ENCODE measurements at places on chromosomes 16 and 17.

- DNase-seq: no peak
Observed at GRCh38 chr16:79843631-79844043, 243.1 kb upstream of the MAF start.

DNA sequence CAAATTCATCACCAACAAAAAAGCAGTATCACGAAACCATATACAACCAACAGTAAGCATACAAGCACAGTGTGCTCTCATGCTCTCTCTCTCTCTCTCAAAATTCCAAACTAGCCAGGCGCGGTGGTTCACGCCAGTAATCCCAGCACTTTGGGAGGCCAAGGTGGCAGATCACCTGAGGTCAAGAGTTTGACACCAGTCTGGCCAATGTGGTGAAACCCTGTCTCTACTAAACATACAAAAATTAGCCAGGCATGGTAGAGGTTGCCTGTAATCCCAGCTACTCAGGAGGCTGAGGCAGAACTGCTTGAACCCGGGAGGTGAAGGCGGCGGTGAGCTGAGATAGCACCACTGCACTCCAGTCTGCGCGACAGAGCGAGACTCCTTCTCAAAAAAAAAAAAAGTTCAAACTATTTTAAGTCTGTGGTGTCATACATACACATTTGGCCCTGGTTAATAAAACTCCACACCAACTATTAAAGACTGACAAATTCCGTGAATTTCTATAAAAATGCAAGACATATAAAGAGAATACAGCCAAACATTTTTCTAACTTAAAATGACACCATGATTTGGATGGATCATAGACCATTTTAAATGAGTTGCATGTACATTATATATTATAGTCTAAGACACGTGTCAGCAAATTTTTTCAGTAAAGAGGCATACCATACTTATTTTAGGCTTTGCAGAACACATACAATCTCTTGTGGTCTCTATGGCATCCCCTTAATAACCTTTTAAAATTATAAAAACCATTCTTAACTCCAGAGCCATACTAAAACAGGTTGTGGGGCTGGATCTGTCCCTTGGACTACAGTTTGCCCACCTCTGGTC, 30.9 kb downstream of the GLG1 start:
- DNase-seq: no peak

DNA sequence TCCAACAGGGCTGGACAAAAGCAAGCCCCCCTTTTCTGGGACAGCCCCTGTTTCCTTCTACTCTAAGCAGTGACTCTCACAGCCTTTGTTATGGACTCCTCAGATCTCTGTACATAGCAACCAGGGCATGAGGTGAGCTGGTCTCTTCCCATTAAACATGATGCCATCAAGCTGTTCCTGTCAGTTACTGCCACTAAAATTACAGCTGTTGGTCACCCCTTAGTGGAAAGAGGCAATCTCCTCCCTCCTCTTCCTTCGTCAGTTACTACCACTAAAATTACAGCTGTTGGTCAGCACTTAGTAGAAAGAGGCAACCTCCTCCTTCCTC, 95.2 kb upstream of the SMIM36 start:
- DNase-seq: no peak

DNA sequence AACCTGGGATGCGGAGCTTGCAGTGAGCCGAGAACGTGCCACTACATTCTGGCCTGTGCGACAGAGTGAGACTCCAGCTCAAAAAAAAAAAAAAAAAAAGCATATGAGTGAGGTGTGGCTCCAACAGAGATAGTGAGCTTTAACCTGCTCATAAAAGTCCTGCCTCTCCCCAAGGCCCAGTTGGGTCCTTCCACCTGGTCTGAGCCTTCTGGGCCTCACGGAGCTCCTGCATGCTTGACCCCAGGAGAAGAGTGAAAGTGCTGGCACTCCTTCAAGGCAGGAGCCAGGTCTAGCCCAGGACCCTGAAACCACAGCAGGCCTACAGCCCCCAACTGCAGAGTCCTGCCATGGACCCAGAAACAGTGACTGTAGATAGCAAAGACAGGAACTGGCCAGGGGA, 17.7 kb downstream of the HSD11B2 start:
- no peak for DNase-seq
